ENCODE measurements at places on chromosomes 13 and 19.

DNA sequence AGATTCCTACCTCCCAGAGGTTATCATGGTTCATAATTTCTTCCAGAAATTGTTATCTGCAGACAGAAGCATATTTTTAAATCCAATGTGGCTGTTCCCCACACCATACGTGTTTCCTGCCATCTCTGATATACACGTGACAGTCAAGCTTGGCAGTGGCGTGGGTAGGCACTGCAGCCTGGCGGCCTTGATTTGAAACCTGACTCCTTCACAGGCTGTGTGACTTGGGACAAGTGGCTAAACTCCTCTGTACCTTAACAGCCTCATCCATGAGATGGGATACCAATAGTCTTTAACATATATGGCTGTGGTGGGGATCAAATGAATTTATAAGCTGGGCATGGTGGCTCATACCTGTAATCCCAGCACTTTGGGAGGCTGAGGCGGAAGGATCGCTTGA lies 33.2 kb downstream of the DPF1 start:
- no peak for DNase-seq

DNA sequence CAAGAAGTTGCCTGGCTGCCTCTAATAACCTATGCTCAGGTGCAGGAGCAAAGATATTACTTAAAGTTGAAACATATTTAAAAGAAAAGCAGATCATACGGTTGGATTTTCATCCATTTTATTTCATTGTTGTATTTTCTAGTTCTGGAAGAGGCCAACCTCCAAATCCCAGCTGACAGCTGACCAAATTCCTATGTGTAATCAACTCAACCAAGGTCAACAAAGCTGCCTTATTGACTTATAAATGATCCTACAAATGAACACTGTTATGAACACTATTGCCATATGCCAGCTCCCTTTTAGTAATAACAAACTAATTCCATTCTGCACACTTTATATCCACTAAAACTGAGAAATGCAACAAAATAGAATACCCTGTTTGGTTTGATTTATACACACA lies 1537.4 kb downstream of the SLITRK1 start:
- DNase-seq = no peak

- DNase-seq = peak; percentile 5
Measured at GRCh38 chr13:101773062-101773461, 320.6 kb downstream of the ITGBL1 start.

- no peak for DNase-seq
Measured at GRCh38 chr19:38377052-38377451, 2.7 kb downstream of the PSMD8 start.

DNA sequence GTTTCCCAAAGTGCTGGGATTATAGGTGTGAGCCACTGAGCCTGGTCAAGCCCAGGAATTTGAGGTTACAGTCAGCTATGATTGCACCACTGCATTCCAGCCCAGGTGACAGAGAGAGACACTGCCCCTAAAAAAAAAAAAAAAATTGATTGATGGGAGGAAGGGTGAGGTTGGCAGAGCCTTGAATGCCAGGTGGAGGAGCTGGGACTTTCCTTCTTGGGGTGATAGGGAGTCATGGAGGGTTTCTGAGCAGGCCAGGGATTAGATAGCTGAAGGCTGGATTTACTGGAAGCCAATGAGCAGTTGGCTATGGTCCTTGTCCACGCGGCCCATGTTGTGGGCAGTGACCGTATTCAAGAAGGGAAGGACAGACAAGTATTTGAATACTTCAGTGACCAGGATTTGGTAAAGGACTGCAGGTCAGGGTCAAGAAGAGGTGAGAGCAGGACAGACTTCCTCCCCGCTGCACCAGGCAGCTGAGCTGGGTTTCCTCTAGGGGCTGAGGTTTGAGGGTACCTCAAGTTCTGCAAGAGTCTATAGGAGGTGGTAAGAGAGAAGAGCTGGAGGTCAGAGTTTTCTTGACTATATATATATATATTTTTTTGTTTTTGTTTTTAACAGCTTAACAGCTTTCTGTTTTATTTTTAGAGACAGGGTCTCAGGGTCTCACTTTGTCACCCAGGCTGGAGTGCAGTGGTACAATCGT lies 6.9 kb upstream of the ICAM4 start:
- no peak for DNase-seq

- peak; percentile 77 for DNase-seq
Measured at GRCh38 chr19:45641274-45642105, 2.3 kb upstream of the EML2 start.

- DNase-seq = peak; percentile 54
Measured at GRCh38 chr13:21330126-21330861, 128.8 kb downstream of the ZDHHC20 start.

GRCh38 chr19:50242581-50242980 lies 39.2 kb downstream of the MYH14 start:
- DNase-seq = no peak

GRCh38 chr19:16349551-16350152 lies 25.0 kb downstream of the KLF2 start:
- no peak for DNase-seq

- DNase-seq = no peak
Measured at GRCh38 chr13:102935896-102936321, 90.1 kb downstream of the ERCC5 start.

DNA sequence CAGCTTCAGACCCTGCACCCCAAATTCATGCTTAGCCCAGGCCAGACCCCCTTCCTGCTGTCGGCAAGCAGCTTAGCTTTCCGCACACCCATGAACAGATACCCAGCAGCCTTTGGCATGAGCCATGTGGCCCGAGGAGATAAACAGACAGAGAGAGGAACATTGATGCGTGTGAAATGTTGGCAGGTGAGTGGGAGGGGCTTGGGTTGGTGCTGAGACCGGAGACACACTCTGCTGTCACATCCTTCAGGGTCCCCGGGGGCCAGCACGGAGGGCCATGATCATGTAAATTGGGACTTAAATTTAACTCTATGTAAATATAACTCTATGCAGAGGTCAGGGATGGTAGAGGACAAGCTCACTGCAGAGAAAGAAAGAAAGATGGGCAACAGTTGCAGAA lies 1.5 kb downstream of the CD22 start:
- DNase-seq = no peak

DNA sequence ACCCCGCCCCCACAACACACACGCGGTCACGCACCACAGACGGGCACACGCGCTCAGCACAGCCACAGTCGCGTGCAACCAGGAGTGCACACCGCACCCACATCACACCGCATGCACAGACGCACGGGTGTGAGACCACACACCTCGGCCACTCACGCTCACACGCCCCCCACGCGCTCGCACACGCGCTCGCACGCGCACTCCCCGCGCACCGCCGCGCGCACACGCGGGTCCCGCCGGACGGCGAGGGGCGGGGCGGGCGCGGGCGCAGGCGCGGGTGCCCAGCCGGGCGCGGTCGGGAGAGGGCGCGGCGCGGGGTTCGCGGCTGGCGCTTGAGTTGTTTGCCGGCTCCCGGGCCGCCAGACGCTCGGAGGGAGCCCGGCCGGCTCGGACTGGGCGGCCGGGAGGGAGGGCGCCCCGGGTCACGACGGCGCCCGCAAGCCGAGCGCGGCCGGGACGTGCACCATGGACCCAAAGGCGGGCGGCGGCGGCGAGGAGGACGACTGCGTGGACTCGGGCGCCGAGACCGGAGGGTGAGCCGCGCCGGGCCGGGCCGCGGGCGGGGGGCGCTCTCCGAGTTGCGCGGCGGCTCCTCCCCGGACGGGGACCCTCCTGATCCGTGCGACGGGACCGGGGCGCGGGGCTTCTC lies at the start of gene FAM124A:
Gene FAM124A, plus strand, starts transcription at position 362 of the 649 bp plus-strand sequence. Its CDS starts 104 bp downstream, at position 466.
- DNase-seq = no peak

DNA sequence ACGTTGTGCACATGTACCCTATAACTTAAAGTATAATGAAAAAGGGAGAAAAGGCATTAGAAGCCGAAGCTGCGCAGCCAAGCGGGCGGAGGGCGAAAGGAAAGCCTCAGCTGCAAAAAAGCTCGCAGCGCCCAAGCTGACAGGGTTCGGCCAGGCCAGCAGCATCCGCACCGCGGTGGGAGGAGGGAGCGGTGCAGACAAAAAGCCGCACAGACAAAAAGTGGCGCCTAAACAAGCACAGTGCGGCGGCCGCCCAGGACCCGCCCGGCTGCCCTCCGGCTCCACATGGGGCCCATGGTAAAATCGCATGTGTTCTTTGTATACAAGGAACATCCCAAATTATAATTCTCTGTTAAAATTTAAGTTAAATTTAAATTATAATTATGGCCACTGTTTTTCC lies 42.4 kb downstream of the PSG3 start:
- DNase-seq = no peak

GRCh38 chr13:45137526-45137925 lies 17.2 kb downstream of the GTF2F2 start:
- no peak for DNase-seq

GRCh38 chr19:1304197-1304924 lies 18.7 kb downstream of the EFNA2 start:
- no peak for DNase-seq

DNA sequence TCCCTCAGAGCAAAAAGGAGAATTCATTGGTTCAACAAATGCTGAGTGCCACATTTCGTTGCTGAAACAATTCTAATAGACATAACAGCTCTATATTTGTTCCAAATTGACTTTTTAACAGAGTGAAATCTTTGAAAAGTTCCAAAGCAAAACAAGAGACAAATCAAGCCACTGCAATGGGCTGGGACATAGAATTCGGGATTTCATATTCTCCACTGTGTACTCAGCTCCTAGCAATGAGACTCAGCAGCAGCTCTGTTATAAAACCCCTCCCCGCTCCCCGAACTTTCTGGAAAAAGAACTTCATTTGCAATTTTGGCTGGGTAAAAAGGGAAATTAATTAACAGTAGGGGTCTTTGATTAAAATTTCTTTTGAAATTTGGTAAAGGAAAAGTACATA lies 11.3 kb downstream of the RFX2 start:
- DNase-seq = no peak

DNA sequence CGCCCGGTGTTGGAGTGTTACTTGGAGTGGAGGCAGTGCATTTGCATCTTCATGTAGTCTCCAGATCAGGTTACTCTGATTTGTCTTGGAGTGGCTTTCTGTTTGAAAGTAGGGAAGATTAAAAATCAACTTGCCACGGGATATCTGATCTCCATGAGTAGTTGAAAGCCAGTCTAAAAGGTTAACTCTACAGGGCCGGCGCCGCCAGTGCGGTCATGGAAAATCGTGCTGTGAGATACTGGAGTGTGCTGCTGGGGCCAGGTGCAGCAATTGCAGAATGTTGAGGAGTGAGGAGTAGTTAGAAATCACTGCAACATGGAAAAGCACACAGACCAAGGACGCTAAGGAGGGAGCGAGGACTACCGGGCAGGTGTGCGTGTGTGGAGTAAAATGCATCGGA lies 175.0 kb downstream of the STK24 start:
- no peak for DNase-seq

- DNase-seq = peak; percentile 8
Measured at GRCh38 chr13:36920616-36921185, 663 bp upstream of the SMAD9 start.

GRCh38 chr13:43251961-43252360 lies 228.6 kb downstream of the DNAJC15 start:
- DNase-seq = no peak

- DNase-seq = no peak
Measured at GRCh38 chr19:48102870-48103751, 7.5 kb downstream of the PLA2G4C start.

DNA sequence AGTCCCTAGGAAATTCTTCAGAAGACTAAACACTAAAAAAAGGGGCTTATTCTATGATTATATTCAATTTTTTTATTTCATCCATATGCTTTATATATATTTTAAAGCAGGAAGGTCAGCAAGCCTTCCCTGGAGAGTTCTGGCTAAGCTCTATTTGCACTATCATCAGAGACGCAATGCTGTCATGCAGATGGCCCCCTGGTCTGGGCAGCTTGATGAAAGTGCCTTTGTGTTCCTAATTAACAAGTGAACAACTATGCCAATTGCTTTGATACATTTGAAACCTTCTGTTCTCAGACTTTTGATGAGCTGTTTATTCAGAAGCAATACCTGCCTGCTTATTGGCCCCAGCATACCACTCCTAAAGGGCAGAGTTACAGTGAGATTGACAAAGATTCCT lies 1344.6 kb downstream of the OLFM4 start:
- DNase-seq = no peak

GRCh38 chr13:109131698-109132257 lies 502.4 kb downstream of the MYO16 start:
- DNase-seq = peak; percentile 62

GRCh38 chr19:52639996-52640395 lies 1.8 kb upstream of the ZNF83 start:
- DNase-seq = no peak

DNA sequence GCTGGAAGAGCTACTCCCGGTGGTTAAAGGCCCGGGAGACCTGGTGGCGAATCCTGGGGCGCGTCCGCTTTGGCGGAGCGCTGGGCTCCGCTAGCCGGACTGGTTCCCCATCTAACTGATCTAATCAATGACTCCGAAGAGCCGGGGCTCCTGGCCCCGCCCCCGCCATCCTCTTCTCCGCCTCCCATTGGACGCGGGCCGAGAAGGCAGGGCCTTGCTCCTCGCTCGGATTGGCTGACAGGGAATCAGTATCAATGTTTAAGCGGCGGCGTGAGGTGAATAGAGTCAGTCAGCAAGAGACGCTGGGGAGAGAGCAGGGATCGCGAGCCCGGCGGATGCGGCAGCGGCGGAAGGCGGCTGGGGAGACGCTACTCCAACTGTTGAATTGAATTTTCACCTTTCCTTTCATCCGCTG lies 1.7 kb upstream of the PCDH17 start:
- peak; percentile 96 for DNase-seq

DNA sequence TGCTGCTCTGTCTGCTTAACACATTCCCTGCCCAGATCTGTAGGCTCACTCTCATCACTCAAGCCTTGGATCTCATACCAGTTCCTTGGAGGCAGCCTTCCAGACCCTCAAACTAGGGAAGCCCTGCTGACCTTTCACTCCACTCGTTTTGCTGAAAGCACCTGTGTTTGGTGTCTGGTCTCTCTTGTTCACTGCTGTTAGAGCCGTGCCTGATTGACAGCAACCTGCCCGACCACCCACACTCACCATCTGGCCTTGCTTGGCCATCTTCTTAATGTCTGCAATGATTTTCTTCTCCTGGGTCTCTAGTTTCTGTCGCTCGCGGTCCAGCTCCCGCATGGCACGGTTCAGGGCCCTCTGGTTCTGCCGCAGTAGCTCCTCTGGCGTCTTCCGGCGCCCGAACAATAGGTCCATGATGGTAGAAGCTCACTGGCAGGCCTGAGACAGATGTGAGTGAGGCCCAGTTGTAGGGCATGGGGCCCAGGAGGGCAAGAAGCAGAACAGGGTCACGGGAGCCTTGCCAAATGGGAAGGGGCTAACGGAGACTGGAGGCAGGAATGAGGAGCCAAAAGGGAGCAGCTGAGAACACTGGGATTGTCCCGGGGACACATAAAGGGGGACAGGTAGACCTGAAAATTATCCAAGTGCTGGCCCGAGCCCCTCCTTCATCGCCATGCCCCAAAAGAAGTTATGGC lies 959 bp downstream of the CHMP2A start:
- DNase-seq = no peak

DNA sequence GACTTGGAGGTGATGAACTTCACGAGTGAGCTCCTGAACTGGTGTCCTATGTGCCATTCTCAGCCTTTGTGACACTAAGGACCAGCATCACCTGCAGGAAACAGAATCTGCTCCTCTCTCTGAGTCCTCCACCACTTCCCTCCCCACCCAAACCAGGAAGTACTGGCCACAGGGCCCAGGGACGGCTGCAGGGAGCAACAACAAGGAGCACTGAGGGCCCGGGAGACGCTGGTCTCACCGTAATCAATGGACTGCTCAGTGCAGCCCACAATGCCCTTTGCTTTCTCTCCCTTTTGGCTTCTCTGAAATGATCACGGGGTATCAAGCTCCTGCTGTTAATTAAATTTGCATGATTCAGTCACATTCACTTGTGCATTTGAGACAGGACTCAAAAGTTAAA lies 18.6 kb downstream of the PEPD start:
- DNase-seq = no peak

All from umbilical cord (tissue), 2 donors.